ENCODE measurements at places on chromosomes 16 and 17.

DNA sequence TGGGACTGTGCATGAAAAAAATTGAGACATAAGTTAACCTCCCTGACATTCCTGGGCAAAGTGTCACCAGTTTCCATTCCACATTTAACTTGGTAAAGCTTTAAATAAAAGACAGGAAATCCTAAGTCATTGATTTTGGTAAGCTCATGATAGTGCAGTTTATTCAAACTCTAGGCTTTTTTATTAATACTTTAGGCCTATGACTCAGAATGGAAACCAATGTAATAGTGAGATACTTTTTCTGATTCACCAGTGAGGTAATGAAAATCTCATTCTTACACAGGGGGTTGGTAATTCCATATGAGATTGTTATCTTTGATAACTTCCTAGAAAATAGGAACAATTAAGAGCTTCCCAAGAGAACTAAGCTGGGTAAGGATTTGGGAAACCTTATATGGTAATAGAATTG, 91.1 kb downstream of the NLK start:
- peak; percentile 95 for DNase-seq

GRCh38 chr17:2011411-2012371, 13.4 kb downstream of the RTN4RL1 start:
- DNase-seq = peak; percentile 52

GRCh38 chr16:82067804-82068325, 32.8 kb downstream of the HSD17B2 start:
- no peak for DNase-seq

GRCh38 chr16:1500465-1501150, 7.4 kb downstream of the TELO2 start:
- DNase-seq = no peak

DNA sequence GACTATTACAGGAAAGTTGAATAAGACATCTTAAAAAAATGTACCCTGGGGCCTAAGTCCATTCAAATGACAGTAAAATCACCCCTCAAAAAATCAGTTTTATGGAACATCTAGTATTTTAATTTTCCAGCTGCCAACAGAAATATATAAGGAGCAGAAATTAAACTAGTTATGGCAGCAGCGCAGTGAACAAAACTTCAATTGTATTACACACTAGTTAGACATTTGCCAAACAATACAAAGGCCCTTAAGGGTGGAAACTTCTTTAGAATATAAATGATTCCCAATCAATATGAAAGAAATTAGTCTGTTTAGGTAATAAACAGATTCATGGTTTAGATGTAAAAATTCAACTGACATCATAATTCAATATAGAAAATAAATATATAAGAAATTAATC, 18.1 kb upstream of the RFFL start:
- DNase-seq = no peak

- DNase-seq = no peak
These were observed 52.5 kb upstream of the DHX40 start for GRCh38 chr17:59512844-59513385.

GRCh38 chr17:33469421-33469820, 176.3 kb upstream of the ASIC2 start:
- no peak for DNase-seq

- DNase-seq = peak; percentile 93
These were observed 22.5 kb downstream of the VPS53 start for GRCh38 chr17:692116-692515.

DNA sequence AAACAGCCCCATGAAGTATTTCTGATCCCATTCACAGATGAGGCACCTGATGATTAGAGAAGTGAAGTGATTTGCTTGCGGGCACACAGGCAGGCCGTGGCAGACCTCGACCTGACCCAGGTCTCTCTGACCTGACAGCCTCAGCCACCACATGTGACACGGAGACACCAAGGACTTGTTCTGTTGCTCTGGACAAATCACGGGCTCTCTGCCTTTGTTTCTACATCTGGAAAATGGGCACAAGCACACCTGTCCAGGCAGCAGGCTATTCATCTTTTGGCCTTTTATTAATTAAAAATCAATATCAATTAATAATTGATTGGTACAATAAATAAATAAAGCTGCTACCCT, 3.4 kb downstream of the MAP3K14 start:
- no peak for DNase-seq

DNA sequence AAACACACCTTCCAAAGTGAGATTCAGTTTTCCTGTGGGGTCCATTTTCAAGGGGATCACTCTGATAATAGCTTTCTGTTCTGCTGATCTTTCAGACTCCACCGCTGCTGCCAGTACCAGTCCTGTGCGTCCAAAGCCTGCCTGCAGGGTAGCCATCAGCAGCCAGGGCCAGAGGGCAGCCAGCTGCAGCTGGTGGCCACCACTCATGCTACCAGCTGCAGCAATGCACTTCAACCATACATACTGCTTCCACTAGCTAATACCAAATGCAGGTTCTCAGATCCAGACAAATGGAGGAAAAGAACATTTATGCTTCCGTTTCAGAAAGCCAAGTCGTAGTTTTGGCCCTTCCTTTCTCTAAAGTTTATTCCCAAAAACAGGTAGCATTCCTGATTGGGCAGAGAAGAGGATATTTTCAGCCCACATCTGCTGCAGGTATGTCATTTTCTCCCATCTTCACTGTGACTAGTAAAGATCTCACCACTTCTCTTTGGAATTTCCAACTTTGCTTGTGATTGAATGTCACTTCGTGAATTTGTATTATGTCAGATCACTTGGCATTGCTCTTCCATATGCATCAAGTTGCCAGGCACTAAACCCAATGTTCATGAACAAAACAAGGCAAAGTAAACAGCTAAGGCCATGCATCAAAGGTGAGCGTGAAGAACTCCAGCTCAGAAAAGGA, 1.8 kb downstream of the RNF43 start:
- DNase-seq = no peak

DNA sequence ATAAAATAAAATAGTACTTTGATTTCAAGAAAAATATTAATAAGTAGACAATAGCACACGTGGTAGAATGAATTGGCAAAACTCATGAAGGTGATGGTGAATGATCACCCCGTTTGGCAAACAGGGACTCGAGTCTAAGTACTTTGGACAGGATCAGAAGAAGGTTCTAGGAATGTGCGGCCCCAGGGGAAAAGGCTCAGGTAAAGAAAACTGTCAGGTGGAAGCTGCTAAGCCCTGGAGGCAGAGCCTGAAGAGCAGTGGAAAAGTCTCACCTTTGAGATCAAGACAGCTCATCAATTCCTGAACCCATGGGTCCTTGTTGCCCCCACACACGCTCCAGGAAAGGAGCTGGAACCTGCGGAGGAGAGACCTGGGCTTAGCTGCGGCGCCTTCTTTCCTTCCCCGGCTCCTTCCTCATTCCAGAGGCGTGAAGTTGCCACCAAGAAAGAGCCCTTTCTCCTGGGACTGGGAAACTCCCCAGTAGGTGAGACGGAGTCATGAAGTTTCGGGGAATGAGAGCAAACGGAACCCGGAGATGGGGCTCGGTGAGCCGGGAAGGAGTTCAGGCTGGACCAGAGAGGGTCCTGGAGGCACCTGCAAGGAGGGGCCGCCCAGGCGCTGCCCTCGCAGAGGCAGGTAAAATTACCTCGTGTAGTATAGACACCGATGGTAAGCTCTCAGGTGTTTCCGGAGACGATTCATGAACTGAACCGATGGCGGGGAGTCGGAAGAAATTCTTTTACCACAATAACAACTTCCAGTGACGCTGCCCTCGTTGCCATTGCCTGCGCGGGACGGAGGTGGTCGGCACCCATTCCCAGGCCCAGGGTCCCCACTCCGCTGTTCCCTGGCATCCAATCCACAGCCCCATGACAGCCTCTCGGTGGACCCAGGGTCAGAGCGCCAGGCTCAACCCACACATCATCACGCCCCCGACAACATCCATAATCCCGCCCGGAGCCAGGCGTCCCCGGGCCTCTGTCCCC, 1.2 kb upstream of the ZMYND15 start:
- DNase-seq = no peak

DNA sequence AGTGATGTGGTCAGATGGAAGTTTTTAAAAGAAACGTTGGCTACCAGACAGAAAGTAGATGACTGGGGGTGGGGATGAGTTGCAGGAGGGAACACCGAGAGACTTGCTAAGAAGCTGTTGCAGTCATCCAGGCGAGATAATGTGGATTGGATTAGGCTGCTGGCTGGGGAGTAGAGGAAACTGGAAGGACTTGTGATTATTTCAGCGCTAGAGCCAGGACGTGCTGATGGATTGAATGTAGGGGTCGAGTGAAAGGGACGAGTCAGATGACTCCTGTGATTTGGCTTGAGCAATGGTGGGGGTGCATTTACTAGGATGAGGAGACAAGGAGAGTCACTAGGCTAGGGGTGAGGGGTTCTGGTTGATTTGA, 88.5 kb downstream of the CLEC16A start:
- no peak for DNase-seq

GRCh38 chr16:82504836-82505235, 121.9 kb upstream of the CDH13 start:
- no peak for DNase-seq

DNA sequence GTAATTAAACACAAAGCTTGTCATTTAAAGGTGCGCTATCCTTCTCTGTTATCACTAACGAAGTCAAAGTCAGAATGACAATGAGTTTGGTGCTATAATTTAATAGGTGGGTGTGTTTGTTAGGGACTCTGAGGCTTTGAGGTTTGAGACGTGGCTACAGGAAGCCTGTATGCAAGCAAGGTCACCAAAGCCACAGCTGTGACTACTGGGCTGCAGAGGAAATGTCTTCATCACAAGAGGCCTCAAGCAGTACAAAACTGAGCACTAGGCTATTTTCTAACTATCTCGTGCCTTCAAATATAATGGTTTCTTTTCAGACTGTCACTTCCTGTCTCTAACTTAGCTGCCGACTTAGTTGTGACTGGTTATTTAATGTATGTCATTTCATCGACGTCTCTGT, 141.2 kb downstream of the AATF start:
- no peak for DNase-seq

DNA sequence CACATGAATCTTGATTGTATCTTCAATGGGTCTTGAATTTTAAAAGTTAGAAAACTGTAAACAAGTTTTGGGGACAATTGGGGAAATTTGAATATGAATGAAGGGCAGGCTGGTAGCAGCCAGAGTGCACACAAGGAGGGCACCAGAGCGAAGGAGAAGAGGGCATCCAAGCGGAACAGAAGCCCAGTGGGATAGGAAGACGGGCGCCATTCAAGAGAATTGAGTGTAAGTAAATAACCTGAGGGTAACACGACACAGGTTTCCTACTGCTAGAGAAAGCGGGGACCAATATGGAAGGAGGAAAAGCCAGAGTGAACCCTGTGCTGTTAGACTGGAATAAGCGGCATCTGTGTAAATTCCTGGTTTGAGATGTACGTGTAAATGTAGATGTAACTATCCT, 115.1 kb upstream of the CCL2 start:
- DNase-seq = no peak

GRCh38 chr16:77276661-77277060, 77.5 kb downstream of the SYCE1L start:
- DNase-seq = no peak

DNA sequence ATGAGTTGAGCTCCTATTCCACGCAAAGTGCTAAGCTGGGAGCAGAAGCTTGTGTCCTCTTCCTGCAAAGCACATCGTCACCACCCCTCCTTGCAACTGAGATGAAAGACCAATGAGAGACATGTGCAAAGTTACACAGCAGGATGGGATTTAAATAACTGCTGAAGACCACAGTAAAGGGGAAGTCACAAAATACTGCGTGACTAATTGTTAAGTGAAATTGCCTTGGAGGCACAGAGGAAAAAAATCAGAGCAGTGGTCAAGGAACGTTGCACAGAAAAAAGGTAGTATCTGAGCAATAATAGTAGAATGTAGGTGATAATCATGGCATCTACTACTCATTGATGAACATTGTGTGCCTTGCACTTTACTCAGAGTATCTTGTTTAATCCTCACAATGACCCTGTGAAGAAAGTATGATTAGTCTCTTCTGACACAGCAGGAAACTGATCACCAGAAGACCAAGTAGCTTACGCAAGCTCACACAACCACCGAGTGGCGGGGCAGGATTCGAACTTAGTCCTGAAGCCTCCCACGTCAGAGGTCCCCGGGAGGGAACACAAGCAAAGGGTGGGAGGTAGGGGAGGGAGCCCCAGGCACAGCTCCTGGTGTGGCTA, 15.4 kb upstream of the MYO18A start:
- peak; percentile 82 for DNase-seq

DNA sequence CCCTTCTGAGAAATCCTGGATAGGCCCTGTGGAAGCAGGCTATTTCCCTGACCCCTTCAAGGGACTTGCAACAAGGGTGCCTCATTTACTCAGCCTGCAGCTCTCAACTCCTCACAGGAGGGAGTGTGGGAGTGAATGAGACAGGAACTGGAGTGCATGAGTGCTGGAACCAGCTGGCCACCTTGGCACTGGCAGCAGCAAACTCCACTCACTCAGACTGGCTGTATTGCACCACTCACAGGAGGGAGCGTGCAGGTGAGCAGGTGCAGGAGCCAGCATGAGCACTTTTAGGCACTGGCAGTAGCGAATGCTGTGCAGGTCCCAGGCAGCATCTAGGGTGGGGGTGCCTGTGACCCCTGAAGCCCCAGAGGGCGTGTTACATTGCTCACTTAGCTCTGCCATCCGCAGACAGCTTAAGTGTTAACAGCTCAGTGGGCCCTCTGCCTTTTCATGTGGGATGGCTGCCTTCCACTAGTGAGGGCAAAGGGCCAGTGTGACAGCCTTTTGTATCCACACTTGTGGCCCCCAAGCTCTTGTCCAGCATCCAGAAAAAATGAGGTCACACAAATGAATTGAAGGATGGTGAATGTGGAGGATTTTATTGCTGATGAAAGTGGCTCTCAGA, 11.0 kb upstream of the ZNHIT3 start:
- DNase-seq = no peak

DNA sequence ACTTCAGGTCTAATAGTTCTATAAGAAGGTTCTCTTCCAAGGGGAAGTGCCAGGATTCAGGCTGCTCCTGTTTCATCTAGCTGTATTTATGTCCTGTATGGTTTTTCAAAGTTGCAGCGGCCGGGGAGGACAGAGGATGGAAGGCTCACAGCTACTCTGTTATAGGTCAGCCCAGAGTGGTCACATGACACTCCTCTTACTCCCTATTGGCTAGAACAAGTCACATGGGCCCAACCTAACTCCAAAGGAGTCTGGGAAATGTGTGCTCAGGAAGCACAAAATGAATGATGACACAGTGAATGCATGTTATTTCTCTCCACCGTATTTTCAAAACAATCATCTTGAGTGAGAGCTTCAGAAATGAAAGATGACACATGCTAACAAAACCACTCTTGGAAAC, 645.1 kb upstream of the RBFOX1 start:
- DNase-seq = no peak

- DNase-seq = no peak
These were observed 537.7 kb upstream of the EEF2KMT start for GRCh38 chr16:5635331-5635730.

GRCh38 chr17:54157542-54157941, 334.8 kb downstream of the KIF2B start:
- no peak for DNase-seq

All from ELR (cell line).